ENCODE measurements at places on chromosomes 4 and X.
A peak's percentile ranks its signal among the peaks of the same experiment; 100 is the strongest.

GRCh38 chrX:36019125-36019524 is 99.6 kb downstream of the CFAP47 start:
- H3K4me3 ChIP-seq: no peak overlapping the region
- H3K4me1 ChIP-seq: no peaks in the 10 kb centered on the region
- no peaks in the 10 kb centered on the region for H3K27me3 ChIP-seq

GRCh38 chr4:110061076-110061475 is 137.3 kb downstream of the ELOVL6 start:
- no peaks in the 10 kb centered on the region for H3K27me3 ChIP-seq
- H3K4me1 ChIP-seq: peaks cover 15% of the 10 kb centered on the region
- H3K36me3 ChIP-seq: no peaks in the 10 kb centered on the region
- ATAC-seq: no peak

DNA sequence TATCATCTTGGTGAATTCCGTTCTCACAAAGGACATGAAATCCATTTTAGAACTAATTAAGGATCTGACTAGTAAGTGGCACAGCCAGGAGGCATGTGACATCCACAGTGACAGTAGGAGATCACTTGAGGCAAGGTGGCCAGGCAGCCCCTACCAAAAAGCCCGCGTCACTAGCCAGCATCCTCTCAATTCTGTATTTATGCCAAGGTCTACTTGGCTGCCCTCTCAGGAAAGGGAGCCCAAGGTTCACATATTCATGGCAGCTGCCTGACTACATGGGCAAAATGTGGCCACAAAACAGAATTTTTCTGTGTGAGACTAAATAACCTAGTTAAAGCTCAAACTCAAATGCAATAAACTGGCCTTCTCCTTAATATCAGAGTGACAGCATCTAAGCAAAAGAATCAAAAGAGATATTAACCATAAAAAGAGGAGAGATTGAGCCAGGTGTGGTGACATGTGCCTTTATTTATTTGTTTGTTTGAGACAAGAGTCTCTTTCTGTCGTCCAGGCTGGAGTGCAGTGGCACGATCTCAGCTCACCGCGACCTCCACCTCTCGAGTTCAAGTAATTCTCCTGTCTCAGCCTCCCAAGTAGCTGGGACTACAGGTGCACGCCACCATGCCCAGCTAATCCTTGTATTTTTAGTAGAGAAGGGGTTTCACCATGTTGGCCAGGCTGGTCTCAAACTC is 51.5 kb downstream of the SLC9A7 start:
- peak overlapping the region; percentile 75 for H3K27ac ChIP-seq
- peaks cover 28% of the 10 kb centered on the region for H3K36me3 ChIP-seq
- H3K4me3 ChIP-seq: no peak overlapping the region
- peaks cover 72% of the 10 kb centered on the region for H3K4me1 ChIP-seq

DNA sequence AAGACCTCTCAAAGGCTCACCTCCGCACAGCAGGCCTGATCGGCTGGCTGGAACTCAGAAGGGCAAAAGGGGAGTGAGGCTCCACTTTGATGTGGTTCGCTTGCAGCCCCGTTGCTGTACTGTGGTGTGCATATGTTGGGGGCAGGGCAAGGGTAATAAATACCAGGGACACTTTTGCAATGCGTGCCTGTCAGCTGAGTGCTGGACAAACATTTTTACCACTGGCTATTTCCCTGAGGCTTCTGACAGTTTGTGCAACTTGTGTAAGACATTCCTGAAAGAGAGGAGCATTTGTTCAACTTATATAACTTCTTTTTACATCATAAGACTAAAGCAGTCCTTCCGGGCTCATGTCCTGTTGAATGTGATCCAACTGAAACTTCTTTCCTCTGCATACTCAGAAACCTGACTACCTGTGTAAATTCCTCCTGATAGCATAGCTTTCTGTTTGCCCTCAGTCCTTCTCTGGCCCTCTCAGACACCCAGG is 82.3 kb downstream of the SPRY1 start:
- peaks cover 9% of the 10 kb centered on the region for H3K27me3 ChIP-seq
- H3K36me3 ChIP-seq: no peaks in the 10 kb centered on the region

- ATAC-seq: no peak
- H3K27me3 ChIP-seq: no peaks in the 10 kb centered on the region
- no peak overlapping the region for H3K4me3 ChIP-seq
- H3K27ac ChIP-seq: peak overlapping the region; percentile 76
Observed at GRCh38 chr4:101865501-101866062, 75.1 kb downstream of the BANK1 start.

- H3K4me3 ChIP-seq: no peak overlapping the region
- no peaks in the 10 kb centered on the region for H3K36me3 ChIP-seq
Observed at GRCh38 chr4:75567725-75568124, 11.9 kb downstream of the ODAPH start.

GRCh38 chr4:96916711-96917110 is 1076.8 kb downstream of the PDHA2 start:
- ATAC-seq: no peak
- H3K27ac ChIP-seq: no peak overlapping the region
- H3K27me3 ChIP-seq: no peaks in the 10 kb centered on the region
- no peaks in the 10 kb centered on the region for H3K4me1 ChIP-seq
- H3K4me3 ChIP-seq: no peak overlapping the region

DNA sequence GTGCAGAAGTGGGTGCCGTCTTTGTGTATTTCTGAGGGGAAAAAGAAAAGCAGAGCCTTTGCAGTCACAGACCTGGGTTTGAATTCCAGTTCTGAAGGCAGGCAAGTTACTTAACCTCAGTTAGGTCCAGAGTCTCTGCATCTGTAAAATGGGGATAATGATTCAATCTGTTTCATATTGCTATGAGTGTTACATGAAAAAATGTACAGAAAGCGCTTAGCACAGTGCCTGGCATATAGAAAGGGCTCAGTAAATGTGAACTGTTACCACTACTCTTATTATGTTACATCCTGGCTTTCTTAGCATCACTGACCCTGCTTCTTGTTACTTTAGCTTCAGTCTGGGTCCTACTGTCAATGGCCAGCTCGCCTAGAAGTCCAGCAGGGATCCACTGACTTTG is 45.9 kb downstream of the DOCK11 start:
- ATAC-seq: no peak
- peaks cover 15% of the 10 kb centered on the region for H3K4me1 ChIP-seq
- H3K4me3 ChIP-seq: no peak overlapping the region
- peaks cover 5% of the 10 kb centered on the region for H3K36me3 ChIP-seq

DNA sequence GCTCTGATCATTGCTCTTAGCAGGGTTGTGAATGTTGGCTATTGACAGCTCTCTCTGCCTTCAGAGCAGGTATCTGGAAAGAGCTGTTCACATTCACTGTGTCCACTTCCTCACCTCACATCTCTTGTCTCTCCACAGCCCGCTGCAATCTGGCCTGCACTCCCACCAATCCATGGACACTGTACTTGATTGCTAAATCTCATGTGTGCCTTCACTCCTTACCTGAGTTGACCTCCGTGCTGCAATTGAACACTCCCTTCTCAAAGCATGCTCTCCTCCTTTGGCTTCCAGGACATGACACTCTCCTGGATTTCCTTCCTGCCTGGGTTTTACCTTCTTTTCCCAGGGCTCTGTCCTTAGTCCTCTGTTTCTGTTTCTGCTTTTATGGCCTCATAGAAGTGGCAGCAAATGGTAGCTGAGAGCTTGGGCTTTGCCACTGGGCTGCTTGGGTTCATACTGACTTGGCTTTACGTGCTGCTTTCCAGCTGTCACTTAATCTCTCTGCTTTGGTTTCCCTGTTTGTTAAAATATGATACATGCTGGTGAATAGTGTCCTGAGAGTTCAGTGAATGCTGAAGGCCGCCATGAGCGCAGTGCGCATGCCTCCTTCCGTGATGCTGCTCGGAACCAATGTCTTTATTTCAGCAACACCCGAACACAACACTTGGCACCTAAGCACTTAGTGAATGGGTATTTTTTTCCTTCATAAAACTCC is 29.5 kb downstream of the DCUN1D4 start:
- H3K4me3 ChIP-seq: no peak overlapping the region
- peaks cover 64% of the 10 kb centered on the region for H3K36me3 ChIP-seq
- H3K4me1 ChIP-seq: no peaks in the 10 kb centered on the region

GRCh38 chr4:109083911-109084310 is 218.5 kb downstream of the COL25A1 start:
- no peak overlapping the region for H3K27ac ChIP-seq
- H3K27me3 ChIP-seq: no peaks in the 10 kb centered on the region
- H3K4me1 ChIP-seq: no peaks in the 10 kb centered on the region
- no peak overlapping the region for H3K4me3 ChIP-seq
- H3K36me3 ChIP-seq: no peaks in the 10 kb centered on the region

- H3K27me3 ChIP-seq: no peaks in the 10 kb centered on the region
- H3K27ac ChIP-seq: no peak overlapping the region
- ATAC-seq: no peak
- H3K36me3 ChIP-seq: no peaks in the 10 kb centered on the region
- H3K4me3 ChIP-seq: no peak overlapping the region
- no peaks in the 10 kb centered on the region for H3K4me1 ChIP-seq
Observed at GRCh38 chr4:109125084-109125483, 177.4 kb downstream of the COL25A1 start.

DNA sequence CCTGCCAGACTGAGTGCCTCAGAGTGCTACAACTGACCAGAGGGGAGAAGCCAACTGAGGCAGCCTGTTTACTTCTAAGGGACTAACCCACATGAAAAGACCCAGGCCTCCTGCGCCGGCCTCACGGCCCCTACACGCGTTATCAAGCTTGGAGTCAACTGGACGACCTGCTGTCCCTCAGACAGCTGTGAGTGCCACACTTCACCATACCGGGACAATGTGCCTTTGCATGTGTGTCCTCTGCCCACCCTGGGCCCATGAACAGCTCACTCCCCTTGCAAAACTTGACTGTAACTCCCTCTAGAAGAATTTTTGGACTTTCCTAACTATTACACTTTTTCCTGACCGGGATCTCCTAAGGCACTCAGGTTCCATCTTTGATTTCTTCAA is 1.8 kb downstream of the NOP14 start:
- H3K4me3 ChIP-seq: peak overlapping the region; percentile 94
- peaks cover 34% of the 10 kb centered on the region for H3K36me3 ChIP-seq
- H3K27ac ChIP-seq: peak overlapping the region; percentile 95
- H3K27me3 ChIP-seq: no peaks in the 10 kb centered on the region
- ATAC-seq: no peak

DNA sequence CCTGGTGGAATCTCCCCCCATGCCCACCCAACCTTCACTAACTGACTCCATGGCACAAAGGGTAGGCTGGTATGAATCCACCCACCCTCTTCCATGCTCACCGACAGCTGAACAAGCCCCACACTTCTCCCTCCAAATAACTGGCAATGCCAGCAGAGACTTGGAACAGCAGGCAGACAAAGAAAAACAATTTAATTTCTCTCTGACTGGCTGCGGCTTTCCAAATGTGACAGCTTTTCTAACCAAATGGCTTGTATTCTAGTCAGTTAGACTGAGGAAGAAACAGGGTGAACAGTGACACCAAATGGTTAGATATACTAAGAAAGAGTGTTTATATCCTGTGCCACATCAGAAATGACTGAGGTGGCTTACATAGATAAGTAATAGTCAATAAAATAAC is 199.3 kb upstream of the ADAMTS3 start:
- no peaks in the 10 kb centered on the region for H3K36me3 ChIP-seq
- no peak overlapping the region for H3K27ac ChIP-seq
- no peak for ATAC-seq
- no peaks in the 10 kb centered on the region for H3K27me3 ChIP-seq

GRCh38 chr4:54315561-54316538 is 86.8 kb downstream of the PDGFRA start:
- peak; percentile 95 for ATAC-seq
- peaks cover 6% of the 10 kb centered on the region for H3K36me3 ChIP-seq
- peaks cover 30% of the 10 kb centered on the region for H3K4me1 ChIP-seq
- H3K27me3 ChIP-seq: no peaks in the 10 kb centered on the region
- H3K27ac ChIP-seq: peak overlapping the region; percentile 0

GRCh38 chr4:81685104-81685503 is 213.4 kb upstream of the RASGEF1B start:
- no peaks in the 10 kb centered on the region for H3K4me1 ChIP-seq
- H3K36me3 ChIP-seq: no peaks in the 10 kb centered on the region
- no peak for ATAC-seq
- no peak overlapping the region for H3K27ac ChIP-seq

DNA sequence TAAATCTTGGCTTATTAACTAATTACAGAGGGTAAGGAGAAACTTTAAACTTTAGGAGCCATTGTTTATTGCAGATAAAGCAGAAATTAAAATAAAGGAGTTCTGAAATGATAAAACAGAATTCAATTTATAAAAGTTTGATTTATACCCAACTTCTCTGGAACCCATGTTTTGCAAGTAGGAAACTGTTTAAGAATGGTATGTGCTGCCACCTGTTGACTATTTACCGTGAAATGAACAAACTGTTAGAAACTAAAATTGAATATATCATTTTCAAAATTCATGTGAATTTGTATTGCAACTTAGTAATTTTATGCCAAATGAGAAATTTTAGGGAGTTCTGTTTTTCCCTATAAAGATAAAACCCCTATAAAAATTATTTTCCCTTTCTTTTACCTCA is 11.0 kb upstream of the TBC1D8B start:
- H3K27ac ChIP-seq: no peak overlapping the region
- no peaks in the 10 kb centered on the region for H3K27me3 ChIP-seq
- no peaks in the 10 kb centered on the region for H3K4me1 ChIP-seq
- no peaks in the 10 kb centered on the region for H3K36me3 ChIP-seq
- no peak overlapping the region for H3K4me3 ChIP-seq
- ATAC-seq: no peak

- H3K36me3 ChIP-seq: no peaks in the 10 kb centered on the region
- peak overlapping the region; percentile 73 for H3K27ac ChIP-seq
- no peaks in the 10 kb centered on the region for H3K27me3 ChIP-seq
- ATAC-seq: no peak
- H3K4me3 ChIP-seq: peak overlapping the region; percentile 84
Observed at GRCh38 chrX:18426004-18426320, 554 bp downstream of the CDKL5 start.

DNA sequence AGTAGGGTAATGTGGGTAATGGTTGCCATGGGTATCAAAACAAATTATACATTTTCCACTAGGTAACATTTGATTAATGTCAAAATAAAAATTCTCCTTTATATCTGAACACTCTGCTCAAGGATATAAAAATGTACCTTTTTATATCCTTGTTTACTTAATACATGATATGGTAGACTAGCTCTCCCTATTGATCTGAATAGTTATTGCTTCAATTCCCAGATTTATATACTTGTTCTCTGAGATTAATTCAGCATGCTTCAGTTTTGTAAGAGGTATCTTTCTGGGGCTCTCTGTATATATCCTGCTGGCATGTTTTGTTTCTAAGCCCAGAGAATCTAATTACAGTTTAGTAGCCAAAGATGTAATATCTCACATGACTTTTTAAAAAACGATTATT is 169.7 kb downstream of the NPNT start:
- ATAC-seq: no peak
- no peaks in the 10 kb centered on the region for H3K27me3 ChIP-seq
- H3K27ac ChIP-seq: no peak overlapping the region
- H3K36me3 ChIP-seq: peaks cover 12% of the 10 kb centered on the region
- H3K4me1 ChIP-seq: no peaks in the 10 kb centered on the region

All from stimulated activated memory B cell treated with anti-CD40 and anti-IgM and Interleukin-4, amounts not matched to agents 10 μg/mL and 1 μg/mL and 100 μg/mL, for 72 hours (primary cell).